ENCODE measurements at places on chromosomes 13 and 19. TPM values are rescaled to one million over a fixed set of nuclear protein-coding genes. Genes with fewer than 3 reads are reported as not detected.
A peak's percentile ranks its signal among the peaks of the same experiment; 100 is the strongest.

Gene CBLC
- 0.44 TPM for polyA plus RNA-seq

Gene CFAP97D2
- 0.65 TPM for polyA plus RNA-seq

Gene LILRA1
- 0.72 TPM for polyA plus RNA-seq

GRCh38 chr13:31043957-31044356, 111.5 kb downstream of the TEX26 start:
- DNase-seq, result no peak

- no peak for DNase-seq
Observed at GRCh38 chr13:111476197-111476596, 155.8 kb downstream of the TEX29 start.

DNA sequence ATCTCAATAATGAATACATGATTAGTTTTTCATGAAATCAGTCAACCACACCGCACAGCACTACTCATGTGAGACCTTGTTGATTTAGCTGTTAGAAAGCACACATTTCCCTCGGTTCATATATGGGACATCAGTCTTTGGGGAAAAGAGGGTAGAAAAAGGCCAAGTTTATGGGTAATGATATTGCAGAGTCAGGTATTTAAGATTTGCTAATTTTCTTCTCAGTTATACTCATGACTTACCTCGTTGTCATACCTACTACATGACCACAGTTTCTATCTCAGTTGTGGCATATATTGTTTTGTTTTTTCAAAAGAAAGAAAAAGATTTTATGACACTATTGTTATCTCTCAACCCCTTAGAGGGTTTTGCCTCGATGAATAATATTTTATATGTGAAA, 165.6 kb downstream of the POU4F1 start:
- DNase-seq, result no peak

DNA sequence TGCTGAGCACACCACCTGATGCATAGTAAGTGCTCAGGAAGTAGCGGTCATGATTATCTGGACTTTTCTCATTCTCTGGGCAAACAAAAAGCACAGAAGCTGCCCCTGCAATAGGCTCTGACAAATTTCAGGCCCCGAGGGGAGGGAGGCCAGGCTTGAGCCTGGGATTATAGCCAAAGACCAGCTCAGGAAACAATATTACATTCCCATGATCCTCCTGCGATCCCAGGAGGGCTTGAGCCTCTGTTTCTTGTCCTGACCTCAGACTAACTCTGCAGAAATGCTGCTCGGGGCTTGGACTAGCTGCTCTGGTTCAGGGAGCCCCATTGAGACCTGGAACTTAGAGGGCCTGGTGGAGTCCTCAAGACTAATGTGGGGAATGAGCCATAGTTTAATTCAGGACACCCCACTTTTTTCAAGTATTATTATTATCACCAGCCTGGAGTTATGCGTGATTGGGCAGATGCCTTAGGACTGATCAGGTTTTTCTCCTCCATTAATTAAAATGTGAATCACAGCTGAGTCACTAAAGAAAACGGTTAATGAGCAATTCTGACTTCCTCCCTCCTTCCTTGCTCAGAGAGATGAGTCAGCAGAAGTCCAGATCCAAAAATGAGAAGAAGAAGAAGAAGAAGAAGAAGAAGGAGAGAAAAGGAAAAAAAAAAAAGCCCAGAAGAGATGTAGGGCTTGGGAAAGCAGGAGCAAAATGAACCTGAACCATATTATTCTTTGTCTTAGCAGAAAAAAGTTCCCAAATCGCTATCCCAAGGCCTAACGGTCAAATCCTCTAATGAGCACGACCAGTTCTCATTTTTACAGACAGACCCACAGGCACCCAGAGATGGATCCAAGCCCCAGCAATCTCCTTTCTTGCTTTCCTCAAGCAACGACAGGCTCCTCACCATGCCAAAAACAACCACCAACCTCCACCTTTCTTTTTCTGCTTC, 107.2 kb downstream of the CACNA1A start:
- no peak for DNase-seq

- no peak for DNase-seq
Observed at GRCh38 chr13:48790966-48791365, 137.2 kb downstream of the CYSLTR2 start.

- DNase-seq, result no peak
Observed at GRCh38 chr13:90187478-90188350, 1159.8 kb upstream of the MIR17HG start.

- DNase-seq, result no peak
Observed at GRCh38 chr19:11125994-11126685, 29.4 kb downstream of the SPC24 start.

GRCh38 chr13:105089858-105090643, 1445.4 kb downstream of the EFNB2 start:
- DNase-seq, result no peak

DNA sequence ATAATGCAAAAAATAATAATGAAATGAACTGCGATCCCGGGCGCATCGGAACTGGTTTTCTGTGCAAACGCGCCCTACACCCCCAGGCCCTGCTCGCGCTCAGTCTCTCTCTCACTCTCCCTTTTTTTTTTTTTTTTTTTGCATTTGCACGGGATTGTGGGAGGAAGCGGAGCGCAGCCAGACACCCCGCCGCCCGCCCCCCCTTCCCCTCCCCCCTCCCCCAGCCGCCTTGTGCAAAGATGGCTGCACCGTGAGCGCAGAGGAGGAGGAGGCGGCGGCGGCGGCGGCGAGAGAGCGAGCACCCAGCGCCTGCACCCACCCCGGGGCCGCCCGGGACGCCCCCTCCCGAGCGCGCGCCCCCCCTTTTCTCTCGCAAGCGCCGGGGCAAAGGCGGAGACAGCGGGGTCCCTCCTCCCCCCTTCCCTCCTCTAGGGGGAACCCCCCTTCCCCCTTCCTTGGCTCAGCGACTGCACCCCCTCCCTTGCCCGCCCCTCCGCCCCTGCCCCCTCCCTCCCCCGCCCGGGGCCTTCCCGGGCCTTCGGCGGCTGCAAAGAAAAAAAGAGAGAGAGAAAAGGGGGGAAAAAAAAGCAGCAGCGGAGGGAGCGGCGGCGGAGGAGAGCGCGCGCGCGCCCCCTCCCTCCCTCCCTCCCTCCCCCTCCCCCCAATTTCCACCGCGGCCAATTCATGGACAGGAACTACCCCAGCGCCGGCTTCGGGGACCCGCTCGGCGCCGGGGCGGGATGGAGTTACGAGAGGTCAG, at the start of gene PRR12:
PRR12 (plus strand) TSS at position 212 of the 760 bp plus-strand sequence; CDS start at position 685, 473 bp downstream.
- peak; percentile 66 for DNase-seq
